ENCODE measurements at places on chromosomes 1 and 21.

GRCh38 chr1:59541161-59541560 lies 244.3 kb downstream of the FGGY start:
- no peak for DNase-seq

- DNase-seq: no peak
These were observed 101.2 kb downstream of the ZSCAN20 start for GRCh38 chr1:33573661-33574060.

DNA sequence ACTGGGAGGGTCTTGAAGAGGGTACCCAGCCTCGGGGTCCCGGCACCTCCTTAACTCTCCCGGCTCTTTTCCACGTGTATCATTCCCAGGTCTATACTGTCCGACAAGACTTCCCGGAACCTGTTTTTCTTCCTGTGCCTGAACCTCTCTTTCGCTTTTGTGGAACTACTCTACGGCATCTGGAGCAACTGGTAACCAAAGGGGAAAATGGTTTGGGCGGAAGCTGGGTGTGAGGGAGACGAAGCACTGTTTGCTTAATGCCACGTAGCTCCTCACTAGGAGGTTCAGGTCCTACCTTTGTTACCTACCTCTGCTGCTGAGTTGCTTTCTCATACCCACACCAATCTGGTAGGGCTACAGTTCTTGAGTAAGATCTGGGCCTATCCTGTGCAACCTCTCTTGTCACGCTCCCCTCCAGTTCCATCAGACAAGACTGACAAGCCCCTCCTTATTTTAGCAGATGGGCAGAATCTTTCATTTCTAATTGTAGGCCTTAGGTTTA lies 642 bp downstream of the SLC30A7 start:
- no peak for DNase-seq

DNA sequence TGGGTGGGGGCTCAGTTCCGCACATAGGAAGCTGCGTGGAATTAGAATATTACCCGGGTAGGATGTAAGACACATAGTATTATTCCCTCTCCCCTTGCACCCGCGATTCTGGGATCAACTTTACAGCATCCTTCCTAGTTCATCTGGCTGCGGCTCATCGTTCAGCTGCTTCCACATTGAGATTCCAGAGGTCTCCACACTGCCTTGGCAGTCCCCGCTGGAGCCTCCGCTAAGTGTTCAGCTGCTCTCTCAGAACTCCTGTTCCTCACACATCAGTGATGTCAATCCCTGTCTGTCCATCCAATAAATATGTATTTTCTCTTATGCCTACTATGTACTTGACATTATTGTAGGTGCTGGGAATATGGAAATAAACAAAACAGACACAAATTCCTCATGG lies 135.6 kb upstream of the SYT6 start:
- no peak for DNase-seq

DNA sequence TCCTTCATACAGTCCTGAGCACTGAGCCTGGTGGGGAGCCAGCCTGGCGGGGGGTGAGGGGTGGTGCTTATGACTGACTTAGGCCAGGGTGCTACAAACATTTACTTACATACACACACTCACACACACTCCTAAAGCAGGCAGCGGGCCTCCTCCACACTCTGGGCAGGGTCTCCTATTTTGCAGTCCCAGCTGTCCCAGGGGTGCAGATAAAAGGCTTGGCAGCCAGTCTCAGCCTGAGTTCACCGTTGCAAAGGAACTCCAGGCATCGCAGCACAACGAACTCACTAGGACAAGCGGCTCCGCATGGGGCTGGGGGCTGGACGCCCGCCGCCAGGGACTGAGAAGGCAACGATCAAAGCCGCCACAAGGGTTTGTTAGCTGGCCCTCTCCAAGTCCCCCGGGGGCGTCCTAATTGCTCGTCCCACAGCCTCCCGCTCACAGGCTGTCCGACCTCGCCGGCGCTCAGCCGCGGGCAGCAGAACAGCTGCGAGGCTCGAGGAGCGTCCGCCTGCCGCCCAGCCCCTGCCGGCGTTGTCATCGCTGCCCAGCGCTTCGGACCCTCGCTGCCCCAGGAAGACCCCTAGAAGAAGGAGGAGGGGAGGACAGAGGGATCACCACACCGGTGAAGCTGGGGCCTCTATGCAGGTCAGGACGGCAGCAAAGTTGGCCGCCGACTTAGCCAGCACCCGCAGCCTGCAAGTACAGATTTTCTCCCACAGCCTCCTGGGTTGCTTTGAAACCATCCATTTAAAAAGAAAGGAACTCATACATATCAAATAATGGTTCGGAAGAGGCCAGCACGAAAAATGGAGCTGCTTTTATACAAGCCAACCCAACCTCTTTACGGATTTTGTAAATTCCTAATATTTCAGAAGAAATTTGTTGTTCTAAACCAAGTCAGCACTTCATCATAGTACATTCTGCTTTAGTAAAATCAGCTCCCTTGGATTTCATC lies 6.2 kb downstream of the BARHL2 start:
- DNase-seq: no peak

DNA sequence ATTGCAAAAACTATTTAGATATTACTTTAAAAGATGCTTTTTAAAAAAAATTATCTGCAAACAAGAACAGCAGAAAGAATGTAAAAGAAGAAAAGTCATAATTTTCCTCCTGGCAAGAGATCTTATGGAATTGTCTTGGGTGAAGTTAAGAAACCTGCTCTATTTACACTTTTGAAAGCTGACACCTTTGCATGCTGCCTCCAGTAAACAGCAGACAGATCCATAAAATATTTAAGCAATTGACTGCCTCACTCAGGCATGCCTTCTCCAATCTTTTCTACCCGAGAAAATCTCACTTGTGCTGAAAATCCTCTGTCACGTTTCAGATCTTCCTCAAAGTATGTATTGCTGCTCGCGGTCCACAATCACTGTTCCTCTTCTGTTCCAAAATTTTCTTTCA lies 107.9 kb upstream of the ZP4 start:
- DNase-seq: no peak
